NCI-H2081 (cell line): ENCODE measurements at places on chromosomes 2 and 18.
A peak's percentile ranks its signal among the peaks of the same experiment; 100 is the strongest.

DNA sequence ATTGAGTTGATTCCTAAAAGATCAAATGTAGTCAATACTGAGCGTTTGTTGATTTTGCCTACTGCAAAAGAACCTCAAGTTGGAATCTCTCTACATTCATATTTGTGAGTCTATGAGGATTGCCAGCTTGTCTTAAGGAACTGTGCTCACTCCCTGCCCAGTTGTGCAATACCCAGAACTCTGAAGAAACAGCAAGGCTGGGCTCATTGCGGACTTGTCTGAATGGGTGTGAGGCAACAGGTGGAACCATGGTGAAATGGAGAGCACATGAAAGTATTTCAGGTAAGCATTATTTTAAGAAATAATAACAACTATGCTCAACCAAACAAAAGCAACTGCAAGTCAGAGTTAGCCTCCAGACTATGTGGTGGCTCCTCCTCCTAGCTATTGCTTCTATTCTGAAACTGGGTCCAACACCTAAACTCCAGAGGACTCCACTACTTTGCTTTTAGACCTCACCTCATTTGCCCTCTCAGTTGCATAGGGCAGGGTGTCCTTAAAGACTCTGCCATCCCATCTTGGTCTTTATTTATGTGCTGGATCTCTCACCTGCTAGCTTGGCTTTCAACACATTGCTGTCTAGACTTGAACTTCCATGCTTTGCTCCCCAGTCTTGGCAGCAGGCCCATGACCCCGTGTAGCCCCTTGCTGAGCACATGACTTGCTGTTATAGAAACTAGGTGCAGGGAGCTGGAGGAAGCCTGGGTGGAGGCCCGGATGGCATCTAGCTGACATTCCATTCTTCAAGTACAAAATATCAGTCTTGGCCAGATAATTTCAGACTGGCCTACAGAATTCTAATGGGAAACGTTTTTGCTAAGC is 94.8 kb upstream of the ARL5A start:
- no peak for DNase-seq

DNA sequence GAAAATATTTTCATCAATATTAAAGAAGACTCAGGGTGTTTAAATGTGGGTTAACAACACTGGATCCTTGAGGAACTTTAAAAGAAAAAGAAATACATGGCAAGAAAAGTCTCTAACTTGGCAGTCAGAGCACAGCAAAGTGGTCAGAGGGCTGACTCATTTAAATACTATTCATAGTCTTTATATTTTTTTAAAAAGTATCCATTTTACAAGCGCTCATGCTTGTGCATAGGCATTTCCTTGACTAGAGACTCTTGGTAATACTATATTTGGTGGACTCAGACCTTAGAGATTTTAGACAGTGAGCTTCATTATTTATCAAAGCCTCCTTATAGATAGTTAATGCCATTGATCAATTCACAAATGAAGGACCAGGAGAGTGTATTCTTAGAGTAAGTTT is 110.2 kb downstream of the ABCA12 start:
- no peak for DNase-seq

- DNase-seq, result no peak
These were observed 32.8 kb upstream of the ACKR3 start for GRCh38 chr2:236536727-236537398.

GRCh38 chr2:3610415-3610814 is 15.5 kb downstream of the COLEC11 start:
- no peak for DNase-seq

DNA sequence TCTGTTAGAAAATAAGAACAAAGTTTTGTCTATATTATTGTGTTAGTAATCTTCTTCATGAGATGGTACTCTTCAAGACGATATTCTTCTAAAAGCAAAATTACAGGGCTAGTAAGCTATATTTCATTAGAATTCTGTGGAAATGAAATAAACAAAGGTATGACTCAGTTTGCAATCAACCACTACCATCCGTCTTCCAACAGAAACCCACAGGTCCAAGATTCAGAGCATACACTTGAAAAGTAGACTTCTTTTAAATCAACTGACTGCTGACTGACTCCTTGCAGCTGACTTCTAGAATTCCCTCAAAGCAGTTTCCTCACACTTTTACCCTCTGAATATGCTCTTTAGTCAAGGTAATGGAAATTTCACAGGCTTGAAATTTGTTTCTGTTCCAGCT is 193.7 kb downstream of the GCA start:
- DNase-seq, result no peak

DNA sequence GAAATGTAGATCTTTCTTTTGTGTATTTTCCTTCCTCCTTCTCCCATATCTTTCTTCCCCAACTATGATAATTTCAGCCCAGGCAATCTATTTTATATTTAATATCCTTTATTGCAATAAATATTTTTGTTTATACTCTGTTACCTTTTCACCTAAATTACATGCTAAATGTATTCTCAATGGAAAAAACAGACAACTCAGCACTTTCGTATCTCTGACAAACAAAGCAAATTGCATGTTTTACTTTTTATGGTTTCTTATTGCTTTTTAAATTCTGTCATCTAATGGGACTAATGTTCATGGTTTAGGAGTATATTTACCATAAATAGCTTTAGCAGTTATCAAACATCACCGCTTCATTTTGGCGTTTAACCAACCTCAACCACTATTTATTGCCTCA is 74.0 kb downstream of the LRP1B start:
- no peak for DNase-seq

DNA sequence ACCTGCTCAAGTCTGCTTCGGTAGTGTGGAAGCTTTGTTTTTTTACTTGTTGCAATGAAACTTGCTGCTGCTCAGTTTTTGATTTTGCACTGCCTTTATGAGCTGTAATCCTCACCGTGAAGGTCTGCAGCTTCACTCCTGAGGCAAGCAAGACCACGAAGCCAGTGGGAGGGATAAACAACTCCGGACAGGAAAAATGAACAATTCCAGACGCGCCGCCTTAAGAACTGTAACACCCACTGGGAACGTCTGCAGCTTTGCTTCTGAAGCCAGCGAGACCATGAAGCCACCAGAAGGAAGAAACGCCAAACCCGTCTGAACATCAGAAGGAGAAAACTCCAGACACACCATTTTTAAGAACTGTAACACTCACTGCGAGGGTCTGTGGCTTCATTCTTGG is 245.7 kb upstream of the REG3G start:
- no peak for DNase-seq

GRCh38 chr2:209960676-209961630 is 41.5 kb upstream of the RPE start:
- peak; percentile 79 for DNase-seq

DNA sequence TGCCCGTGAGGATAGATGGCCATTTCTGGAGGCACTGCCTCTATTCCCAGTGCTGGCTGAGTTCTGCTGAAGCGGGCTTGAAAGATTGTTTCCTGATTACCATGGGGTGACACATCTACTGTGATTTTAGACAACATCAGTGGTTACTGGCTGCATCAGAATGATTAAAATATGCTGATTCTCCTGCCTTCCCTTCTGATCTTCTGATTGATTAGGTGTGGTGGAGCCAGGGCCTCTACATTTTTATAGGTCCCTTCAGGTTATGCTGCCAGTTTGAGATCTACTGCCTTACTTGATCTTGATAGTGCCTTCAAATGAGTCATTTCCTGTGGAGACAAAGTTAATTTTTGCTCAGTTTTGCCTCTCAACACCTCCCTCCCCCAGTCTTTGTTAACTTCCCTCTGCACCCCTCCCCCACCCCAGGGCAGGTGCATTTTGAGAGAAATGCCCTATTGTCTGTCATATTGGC is 31.6 kb upstream of the SNORC start:
- DNase-seq, result no peak

DNA sequence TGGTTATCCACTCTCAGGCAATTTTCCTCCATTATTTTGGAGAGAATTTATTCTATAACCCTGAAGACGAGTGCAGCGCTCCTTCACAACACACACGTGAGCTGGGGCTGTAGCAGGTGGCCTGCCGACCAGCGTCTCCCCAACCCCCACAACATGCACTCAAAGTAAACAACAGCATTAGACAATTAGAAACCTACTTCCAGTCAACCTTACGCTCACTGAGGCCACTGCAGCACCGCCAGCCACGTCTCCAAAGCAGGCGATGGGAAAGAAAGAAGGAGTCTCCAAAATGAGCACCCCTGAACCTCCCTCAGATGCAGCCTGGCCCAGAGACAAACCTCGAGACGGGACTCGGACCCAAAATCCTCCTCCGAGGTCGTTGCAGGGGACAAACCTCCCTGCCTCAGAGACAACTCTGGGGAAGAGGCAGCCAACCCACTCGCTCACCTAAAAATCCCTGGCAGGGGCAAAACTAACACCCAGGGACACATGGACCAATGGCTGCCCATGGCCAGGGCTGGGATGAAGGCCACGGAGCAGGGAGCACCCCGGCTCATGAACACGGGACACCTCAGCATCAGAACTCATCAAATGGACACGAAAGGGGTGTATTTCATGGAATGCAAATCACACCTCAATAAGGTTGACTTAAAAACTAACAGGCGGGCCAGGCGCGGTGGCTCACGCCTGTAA is 2.6 kb downstream of the SLC66A2 start:
- DNase-seq, result no peak

DNA sequence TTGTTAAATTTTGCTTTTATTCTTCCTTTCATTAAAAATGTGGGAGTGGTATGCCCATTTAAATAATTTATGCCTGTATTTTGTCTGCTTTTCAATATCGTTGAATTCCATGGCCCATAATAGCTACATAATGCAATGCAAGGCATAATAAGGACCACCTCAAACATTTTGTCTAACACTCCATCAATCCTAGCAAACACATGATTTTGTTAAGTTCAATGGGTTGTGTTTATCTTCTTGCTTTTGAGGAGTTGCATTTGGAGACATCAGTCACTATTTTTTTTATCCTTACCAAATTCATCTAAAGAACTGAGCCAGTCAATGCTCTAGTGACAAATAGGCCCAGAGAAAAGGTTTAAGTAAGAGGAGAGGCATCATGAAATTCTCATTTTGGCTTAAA is 145.5 kb downstream of the ZNF385B start:
- no peak for DNase-seq

DNA sequence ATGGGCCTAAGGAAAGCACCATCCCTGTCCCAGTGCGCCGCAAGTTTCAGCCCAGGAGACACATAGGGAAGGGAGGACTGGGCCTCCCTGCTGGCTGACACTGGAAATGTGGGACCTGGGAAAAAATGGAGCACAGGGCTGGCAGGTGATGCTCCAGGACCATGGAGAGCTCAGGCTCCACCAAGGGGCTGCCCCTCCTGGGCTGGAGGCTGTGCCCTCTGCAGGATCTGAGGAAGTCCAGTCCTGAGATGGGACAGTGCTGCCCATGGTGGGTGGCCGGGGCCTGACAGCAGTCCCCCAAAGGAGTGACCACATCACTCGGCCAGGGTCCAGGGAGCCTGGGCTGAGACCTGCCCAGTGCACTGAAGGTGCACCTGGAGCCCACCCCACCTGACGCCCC is 108.6 kb upstream of the TEKT4 start:
- no peak for DNase-seq

DNA sequence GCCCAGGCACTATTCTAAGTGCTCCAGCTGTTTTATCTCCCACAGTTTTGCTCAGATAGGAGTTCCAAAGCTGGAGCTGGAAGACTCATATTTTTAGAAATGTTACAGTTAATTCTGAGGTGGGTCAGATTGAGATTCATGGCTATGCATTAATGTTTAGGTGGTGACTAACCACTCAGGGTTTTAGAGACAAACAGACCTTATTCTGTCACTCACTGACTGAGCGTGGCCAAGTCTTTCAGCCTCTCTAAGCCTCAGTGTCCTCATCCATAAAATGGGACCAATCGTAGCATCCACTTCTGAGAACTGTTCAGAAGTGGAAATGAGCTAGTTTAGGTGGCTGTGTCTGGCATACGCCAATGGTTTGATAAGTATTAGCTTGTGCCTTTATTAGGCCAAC is 4.3 kb upstream of the CASP8 start:
- DNase-seq, result no peak

DNA sequence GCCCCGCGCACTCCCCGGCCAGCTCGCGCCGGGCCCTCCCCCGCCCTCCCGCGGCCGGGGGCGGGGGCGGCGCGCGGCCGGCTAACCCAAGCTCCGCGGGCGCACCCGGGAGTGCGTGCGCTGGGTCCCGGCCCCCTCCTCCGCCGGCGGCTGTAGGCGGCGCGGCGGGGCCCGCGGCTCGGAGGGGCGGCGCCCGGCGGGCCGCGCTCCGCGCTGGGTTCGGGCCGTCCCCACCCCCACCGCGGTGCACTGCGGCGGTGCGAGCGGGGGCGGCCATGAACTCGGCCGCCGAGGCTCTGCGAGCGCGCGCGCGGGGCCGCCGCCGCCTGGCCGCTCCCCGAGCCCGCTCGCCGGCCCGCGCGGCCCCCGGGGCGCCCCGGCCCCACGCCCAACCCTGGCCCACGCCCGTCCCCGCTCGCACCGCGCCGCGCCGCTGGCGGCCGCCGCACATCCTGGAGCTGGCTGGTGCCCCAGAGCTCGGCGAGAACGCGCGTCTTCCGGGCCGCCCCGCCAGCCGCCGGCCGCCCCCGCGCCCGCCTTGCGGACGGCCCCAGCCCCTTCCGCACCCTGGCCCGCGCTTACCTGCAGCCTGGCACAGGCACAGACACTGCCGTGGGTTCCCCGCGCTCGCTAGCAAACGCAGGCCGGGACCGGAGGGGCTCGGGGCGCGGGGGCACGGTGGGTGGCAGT is at the start of gene ZBTB14:
Gene ZBTB14 (minus strand): TSS at position 496 of the 690 bp plus-strand sequence. CDS start 2,480 bp downstream, outside the sequence.
- peak; percentile 62 for DNase-seq

DNA sequence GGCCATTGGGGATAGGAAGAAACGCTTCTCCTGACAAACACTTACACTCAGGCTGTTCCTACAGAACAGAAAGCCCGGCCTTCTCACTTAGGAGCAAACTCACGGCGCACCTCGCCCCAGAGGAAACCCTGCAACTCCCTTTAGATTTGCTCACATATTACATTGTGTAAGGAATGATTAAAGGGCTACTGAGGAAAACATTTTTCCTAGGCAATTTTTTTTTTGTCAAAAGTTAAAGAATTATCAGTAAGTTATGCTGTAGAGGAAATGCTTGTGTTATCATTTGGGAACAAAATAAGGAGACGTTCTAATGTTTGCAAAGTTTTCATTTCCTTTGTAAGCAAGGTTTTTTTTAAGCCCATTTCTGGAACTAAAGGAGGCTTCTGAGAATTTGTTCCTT is 264.1 kb downstream of the HDAC4 start:
- no peak for DNase-seq

GRCh38 chr2:159125858-159126257 is 157.4 kb downstream of the TANC1 start:
- no peak for DNase-seq

DNA sequence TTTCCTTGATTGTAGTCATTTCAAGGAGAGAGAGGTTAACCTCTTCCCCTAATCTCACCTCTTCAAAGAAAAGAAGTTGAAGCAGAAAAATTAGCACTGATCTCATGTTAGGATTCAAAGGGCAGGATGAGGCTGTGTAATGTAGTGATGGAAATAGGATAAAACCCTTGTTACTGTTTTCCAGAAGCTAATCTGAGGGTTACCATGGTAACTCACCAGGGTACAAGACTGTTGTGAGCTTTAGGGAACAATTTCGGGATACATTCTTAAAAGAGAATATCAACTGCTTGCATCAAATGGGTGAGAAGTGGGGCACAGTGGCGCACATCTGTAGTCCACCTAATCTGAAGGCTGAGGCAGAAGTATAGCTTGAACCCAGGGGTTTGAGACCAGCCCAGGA is 64.9 kb upstream of the SLC39A10 start:
- no peak for DNase-seq

DNA sequence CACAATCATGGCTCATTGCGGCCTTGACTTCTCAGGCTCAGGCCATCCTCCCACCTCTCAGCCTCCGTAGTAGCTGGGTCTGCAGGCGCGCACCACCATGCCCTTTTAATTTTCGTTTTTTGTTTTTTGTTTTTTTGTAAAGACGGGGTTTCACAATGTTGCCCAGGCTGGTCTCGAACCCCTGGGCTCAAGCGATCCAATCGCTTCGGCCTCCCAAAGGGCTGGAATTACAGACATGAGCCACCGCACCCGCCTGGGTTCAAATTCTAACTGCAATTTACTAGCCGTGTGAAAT is 12.3 kb upstream of the DCTN1 start:
- DNase-seq, result no peak
